ENCODE measurements at places on chromosomes 5 and 9.

DNA sequence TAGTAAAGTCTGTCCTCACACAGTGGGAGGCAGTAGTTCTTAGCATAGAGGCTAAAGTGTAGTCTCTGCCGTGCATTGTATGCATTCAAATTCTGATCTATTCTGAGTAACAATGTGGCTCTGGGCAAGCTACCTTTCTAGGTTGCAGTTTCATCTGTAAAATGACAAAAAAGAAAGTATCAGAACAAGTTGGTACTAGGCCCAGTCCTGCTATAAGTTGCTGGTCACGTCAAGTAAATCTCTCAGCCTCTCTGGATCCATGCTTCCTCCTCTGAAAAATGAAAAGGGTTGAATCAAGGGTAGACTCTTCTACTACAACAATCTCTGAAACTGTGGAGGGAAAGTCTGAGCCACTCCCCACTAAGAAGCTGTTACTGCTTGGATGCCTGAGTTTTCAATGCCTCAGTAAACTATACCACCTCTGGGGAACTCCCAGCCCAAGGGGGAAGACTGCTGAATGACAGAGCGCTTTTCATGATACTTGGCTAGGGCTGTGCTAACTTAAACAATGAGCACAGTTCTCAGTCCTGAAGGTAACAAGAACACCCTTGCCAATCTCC is 34.5 kb upstream of the SPARC start:
- DNase-seq, result no peak

GRCh38 chr5:14716755-14717752 is 52.5 kb downstream of the OTULIN start:
- no peak for DNase-seq

DNA sequence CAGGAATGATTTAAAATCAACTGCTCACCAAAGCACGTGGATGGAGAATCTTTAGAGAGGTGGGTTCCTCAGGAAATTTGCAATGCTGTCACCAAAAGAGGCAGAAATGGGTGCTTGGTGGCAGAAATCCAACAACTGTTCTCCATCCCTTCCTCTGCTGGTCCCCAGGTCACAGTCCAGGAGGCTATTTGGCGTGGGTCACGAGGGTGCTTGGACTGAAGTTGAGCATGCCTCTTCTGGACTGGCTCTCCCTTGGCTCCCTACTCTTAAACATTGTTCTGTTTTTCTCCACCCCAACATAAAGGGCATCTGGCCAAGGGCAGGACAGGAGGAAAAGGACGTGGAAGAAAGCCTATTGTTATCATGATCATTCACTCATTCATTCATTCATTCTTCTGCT is 58.9 kb downstream of the WWC1 start:
- no peak for DNase-seq

DNA sequence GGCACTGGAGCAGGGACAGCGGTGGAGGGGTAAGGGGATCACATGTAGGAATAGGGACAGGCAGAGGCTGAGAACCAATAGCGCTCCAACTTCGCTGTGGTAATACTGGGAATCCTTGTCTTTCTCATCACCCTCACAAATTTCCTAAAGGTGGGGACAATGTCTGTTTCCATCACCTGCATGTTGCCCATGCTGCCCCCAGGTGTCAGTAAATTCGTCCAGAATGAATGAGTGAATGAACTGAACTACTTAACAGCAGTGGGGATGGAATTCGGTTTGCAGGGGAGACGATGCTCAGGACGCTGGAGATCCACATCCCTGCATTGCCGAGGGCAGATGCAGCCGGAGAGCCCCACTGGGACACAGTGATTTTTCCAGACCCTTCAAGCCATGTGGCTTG is 129.9 kb downstream of the PDZD2 start:
- no peak for DNase-seq

DNA sequence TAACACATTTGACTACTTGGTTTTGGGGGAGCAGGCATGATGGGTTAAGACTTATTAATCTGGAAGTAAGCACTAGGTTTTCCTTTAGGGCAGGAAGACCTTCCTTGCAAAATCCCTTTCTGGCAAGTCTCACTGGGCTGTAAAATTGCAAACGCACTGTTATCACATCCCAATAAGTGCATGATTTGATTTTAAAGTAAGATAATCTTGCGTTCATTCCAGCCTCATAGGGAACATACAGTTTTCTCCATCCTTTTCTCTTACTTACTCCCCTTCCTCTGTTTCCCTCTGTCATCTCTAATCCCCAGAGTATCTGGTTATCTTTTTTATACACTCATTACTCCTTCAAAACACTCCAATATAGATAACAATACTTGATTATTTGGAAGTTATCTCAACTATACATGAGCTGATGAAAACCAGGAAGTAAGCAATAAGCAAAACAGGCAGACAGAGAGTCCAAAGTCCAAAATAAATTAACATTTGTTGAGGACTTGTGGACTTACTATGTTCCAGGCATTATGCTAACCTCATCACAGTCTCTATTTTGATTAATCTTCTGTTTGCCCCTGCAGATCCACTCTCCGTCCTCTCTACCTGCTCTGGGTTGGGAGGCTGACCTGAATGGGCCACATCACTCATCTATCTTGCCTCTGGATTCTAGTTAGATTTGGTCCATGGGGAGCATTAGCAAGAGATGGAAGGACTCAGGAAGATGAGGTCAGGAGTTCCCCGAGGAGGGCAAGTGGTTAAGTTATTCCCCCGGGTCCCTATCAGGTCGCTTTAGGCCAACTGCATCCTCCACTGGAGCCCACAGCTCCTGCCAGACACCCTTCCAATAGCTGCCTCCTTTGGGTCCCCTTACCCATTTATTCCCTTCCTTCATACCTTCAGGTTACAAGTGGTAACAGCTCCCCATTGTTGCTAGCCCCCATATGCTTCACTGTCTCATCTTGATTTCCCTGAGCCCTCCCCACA is 60.2 kb downstream of the SLC22A5 start:
- DNase-seq, result no peak

- no peak for DNase-seq
Observed at GRCh38 chr5:76069061-76069735, 14.0 kb upstream of the SV2C start.

GRCh38 chr9:37345038-37345437 is 77.5 kb upstream of the GRHPR start:
- DNase-seq, result no peak

GRCh38 chr5:174446988-174447387 is 277.4 kb upstream of the MSX2 start:
- no peak for DNase-seq

- DNase-seq, result no peak
Observed at GRCh38 chr5:164000819-164001218, 495.4 kb downstream of the MAT2B start.

GRCh38 chr5:91125916-91126315 is 257.2 kb downstream of the ARRDC3 start:
- DNase-seq, result no peak

DNA sequence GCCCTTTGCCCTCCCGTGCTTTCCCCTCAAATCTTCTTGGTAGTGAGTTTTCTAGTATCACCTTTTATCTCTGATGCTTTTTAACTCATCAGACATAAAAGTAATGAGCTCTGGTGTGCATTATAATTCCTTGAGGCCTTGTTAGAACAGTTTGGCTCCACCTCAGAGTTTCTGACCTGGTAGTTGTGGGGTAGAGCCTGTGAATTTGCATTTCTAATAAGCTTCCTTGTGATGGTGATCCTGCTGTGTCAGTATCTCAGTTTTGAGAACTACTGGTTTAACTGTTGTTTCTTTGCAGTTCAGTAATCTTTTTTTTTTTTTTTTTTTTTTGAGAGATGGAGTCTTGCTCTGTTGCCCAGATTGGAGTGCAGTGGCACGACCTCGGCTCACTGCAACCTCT is 31.1 kb downstream of the UBE2D2 start:
- no peak for DNase-seq

DNA sequence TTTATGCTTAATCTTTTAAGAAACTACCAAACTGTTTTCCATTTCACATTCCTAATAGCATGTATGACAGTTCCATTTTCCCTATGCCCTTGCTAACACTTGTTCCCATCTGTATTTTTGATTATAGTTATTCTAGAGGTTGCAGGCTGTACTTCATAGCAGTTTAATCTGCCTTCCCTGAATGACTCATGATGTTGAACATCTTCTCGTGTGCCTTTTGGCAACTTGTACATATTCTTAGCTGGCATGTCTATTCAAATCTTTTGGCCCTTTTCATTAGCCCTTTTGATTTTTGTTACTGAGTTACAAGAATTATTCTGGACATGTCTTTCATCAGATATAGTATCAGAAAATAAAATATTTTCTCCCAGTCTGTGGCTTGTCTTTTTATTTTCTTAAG is 320.3 kb downstream of the DIRAS2 start:
- no peak for DNase-seq

- DNase-seq, result no peak
Observed at GRCh38 chr5:42929871-42930270, 110.2 kb downstream of the ANXA2R start.

- no peak for DNase-seq
Observed at GRCh38 chr5:143213851-143214363, 189.6 kb downstream of the NR3C1 start.

DNA sequence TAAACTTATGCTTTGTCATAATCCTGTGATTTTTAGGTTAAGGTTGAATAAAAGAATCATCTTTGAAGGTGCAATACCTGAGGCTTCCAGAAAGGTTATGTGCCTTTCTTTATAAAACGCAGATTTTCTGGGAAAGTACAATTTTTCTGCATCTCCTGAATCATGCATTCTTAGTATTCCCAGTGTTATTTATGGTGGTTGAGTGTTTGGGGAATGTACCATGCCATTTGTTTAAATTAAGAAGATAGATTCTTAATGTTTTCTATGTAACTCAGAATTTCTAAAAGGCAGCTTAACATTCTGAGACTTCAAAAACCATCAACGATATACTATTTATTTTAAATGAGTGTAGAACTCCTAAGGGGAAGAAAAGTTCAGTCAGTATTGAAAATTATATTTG is 108.1 kb upstream of the FBN2 start:
- DNase-seq, result no peak

DNA sequence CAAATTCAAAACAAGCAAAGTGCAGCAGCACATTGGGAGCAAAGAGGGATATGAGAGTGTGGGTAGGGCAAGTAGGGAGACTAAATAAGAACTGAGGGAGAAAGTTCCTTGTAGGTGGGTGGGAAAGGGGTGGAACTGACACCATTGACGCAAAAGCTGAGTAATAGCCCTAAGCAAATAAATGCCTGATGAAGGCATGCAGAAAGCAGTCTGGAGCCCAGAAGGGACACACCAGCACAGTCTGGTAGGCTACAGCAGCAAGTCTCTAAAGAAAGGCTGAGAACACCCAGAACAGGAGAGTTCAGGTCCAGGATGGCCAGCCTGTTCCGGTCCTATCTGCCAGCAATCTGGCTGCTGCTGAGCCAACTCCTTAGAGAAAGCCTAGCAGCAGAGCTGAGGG is at the start of gene INSL4:
Gene INSL4, plus strand, starts transcription at position 208 of the 400 bp plus-strand sequence. Its CDS starts 105 bp downstream, at position 313.
- DNase-seq, result no peak

DNA sequence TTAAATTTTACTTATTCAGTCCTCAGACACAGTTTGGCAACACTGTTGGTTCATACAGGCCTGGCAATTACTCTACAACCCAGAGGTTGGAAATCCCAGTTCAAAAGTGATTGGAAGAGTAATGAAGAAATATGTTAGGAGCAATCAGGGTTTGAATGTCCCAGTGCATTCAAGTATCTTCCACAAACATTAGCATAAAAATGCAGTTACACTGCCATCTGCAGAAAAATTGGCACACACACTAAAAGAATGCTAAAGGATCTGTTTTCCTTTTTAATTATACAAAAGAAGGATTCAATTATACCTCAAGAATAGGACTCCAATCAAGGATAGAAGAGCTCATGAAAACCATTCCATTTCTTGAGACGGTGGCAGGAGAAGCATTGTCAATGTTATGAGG is 130.2 kb downstream of the DNAH5 start:
- no peak for DNase-seq

DNA sequence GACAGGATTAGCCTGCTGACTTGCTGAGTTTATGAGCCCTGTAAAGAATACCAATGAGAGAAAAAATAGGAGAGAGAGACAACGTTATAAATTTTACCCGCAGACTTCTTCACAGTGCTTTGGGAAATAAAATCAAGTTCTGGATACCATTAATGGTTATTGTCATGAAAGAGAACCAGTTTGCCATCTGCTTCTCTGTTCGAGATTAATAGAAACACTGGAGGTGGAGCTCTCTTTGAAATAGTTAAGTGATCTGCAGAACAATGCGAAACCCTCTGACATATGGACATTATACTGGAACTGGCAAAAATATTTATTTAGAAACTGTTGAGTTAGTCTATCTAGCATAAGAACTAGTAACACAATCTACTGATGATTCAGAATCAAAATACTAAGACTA is 500.7 kb downstream of the CDH12 start:
- DNase-seq, result no peak

GRCh38 chr5:179607160-179607931 is 16.1 kb downstream of the HNRNPH1 start:
- DNase-seq, result no peak

DNA sequence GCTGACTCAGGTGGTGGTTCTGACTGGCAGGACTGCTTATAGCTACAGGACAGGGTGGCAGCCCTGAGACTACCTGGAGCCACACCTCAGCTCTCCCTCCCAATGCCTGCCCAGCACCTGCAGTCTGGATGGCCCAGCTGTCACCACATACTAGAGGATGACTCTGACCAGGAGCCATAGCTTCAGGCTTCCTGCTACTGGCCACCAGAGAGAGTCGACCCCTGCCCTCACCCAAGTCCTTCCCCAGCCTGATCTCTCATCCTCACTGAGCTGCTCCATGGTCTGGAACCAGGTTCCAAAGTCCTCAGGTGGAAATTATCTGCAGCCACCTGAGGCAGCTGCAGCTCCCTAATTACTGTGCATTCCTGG is 25.6 kb upstream of the TDRD7 start:
- no peak for DNase-seq

- no peak for DNase-seq
Observed at GRCh38 chr5:103410172-103410571, 151.6 kb downstream of the MACIR start.

- DNase-seq, result no peak
Observed at GRCh38 chr5:67315082-67315989, 118.7 kb upstream of the CD180 start.

GRCh38 chr5:169923988-169924387 is 56.3 kb downstream of the INSYN2B start:
- DNase-seq, result no peak

- DNase-seq, result no peak
Observed at GRCh38 chr9:76820431-76820830, 56.2 kb downstream of the PCA3 start.

GRCh38 chr5:144812763-144813162 is 642.1 kb downstream of the KCTD16 start:
- no peak for DNase-seq

GRCh38 chr5:181190711-181191525 is 14.1 kb downstream of the TRIM7 start:
- DNase-seq, result peak; percentile 51

- no peak for DNase-seq
Observed at GRCh38 chr5:145668714-145669113, 166.4 kb downstream of the PRELID2 start.

All from stimulated activated CD4-positive, alpha-beta T cell treated with anti-CD3 and anti-CD28 coated beads, Interleukin-4, amount 100 ng/mL, for 24 hours (primary cell).